Activated CD8-positive, alpha-beta memory T cell treated with anti-CD3 and anti-CD28 coated beads for 4 hours (primary cell): ENCODE measurements at places on chromosomes 1 and 21.

DNA sequence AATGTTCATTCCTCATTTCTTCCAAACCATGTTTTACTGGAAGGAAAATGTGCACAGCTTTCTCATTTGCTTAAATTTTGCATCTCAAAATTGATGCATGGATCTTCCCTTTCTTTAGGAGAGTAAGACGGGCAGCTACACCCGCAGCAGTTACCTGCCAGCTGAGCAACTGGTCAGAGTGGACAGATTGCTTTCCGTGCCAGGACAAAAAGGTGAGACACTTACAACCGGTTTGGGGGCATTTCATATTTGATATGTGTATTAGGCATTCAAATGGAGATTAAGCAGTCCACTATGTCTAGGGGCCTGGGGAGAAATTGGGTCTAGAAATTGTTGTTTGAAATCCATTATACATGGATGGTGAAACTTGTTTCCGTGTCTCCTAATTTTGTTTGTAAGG, 12.9 kb downstream of the C8A start:
- DNase-seq = no peak

DNA sequence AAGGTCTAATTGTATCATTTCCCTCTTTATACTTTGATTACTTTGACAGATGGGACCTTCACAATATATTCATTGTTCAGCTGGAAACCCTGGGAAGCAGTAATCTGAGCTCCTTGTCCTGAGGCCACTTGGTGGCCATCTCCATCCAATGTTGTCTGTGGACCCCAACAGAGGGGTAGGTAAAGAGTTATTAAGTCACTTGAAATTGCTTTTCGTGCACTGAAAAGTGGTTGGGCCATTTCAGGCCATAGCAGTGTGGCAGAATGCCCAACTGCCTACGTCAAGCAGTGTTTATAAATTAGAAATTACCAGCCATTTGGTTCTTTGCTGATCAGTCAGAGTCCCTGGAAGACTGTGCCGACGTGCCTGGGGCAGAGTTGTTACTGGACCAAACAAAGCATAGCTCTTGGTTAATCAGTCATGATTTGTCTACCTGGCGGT, 308.3 kb upstream of the USP25 start:
- DNase-seq = no peak

DNA sequence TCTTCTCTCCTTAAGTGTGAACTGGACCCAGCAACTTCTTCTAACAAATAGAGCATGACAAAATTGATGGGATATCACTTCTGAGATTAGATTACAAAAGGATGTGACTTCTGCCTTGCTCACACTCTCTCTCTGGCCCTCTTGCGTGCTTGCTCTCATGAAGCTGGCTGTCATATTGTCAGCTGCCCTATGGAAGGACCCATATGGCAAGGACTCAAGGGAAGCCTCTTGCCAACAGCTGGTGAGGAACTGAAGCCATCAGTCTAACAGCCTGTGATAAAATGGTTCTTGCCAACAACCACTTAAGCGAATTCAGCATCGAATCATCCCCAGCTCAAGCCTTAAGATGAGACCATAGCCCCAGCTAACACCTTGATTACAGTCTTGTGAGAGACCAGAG, 4.8 kb upstream of the TLR5 start:
- no peak for DNase-seq

DNA sequence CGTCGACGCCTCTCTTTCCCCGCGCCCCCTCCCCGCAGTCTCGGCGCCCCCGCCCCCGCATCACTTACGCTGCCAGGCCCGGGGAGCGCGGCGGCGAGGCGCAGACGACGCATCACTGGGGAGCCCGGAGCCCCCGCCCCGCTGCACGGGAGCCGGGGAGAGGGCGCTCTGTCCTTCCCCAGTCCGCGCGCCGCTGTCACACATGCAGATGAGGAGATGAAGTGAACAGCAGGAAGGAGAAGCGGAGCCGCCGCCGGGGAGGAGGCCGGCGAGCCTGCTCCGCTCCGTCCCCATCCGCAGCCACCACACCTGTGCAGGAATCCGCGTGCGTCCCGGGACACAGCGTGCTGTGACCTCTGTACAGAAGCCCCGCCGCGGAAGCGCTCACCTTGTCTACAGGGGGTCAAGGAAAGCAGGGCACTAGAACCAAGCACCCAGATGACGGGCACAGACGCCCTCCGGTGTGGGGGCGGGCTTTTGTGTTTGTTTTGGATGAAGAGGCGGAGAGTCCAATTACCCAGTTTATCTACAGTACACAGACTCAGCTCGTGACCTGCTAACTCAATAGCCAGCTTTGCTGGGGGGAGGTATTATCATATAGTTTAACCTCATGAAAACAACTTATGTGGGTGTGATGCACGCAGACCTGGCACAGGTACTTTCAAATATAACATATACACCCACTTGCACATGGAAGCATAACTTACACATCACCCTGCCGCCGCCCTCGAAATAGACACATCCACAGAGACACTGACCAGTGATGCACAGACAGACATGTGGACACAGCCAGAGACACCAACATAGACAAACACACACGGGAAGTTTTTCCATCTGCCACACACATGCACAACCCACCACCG, 12.4 kb downstream of the KLHDC8A start:
- peak; percentile 26 for DNase-seq

- DNase-seq = no peak
Measured at GRCh38 chr1:81799939-81800694, 617 bp upstream of the ADGRL2 start.

GRCh38 chr1:71498542-71498941, 417.7 kb upstream of the ZRANB2 start:
- no peak for DNase-seq

DNA sequence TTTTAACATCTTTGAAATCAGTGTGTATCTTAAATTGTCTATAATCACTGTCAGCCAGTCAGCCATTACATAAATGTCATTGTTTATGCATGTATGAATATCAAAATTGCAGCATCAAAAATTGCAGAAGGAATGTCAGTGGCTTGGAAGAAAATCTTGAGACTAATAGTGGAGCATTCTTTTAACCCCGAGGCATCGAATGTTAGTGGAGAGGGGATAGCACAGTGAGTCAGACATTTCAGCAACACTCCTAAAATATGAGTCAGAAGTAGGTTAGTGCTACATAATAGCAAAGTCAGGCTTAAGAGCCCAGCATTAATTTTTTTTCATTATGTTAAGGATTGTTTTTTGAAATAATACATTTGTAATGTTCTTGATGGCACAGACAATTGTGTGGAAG, 45.5 kb downstream of the SNRPE start:
- no peak for DNase-seq

- DNase-seq = no peak
Measured at GRCh38 chr1:95042286-95042685, 30.5 kb downstream of the ALG14 start.

GRCh38 chr1:28966617-28967016, 52.2 kb downstream of the EPB41 start:
- no peak for DNase-seq

- DNase-seq = no peak
Measured at GRCh38 chr1:190129366-190129765, 348.3 kb downstream of the BRINP3 start.

- DNase-seq = no peak
Measured at GRCh38 chr1:15678578-15678977, 5.5 kb upstream of the PLEKHM2 start.

DNA sequence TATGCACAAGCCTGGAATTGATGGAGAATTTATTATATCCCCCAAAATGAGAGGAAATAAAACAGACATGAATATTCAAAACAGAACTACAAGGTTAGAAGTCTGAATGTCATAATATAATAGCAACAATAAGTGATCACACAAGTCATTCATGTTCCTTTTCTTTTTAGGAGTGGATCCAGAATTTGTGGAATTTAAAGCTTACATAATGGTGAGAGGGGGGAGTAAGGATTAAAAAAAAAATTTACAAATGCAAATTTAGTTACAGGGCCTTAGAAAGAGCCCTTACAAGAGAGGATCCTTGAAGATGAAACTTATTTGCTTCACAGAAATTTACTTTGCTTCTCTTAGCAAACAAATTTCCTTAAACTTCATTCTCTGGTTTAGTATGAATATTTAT, 716.1 kb upstream of the CXADR start:
- DNase-seq = no peak

- DNase-seq = no peak
Measured at GRCh38 chr1:163300568-163300967, 21.2 kb upstream of the NUF2 start.

- DNase-seq = no peak
Measured at GRCh38 chr1:211910913-211911485, 80.4 kb upstream of the LPGAT1 start.

DNA sequence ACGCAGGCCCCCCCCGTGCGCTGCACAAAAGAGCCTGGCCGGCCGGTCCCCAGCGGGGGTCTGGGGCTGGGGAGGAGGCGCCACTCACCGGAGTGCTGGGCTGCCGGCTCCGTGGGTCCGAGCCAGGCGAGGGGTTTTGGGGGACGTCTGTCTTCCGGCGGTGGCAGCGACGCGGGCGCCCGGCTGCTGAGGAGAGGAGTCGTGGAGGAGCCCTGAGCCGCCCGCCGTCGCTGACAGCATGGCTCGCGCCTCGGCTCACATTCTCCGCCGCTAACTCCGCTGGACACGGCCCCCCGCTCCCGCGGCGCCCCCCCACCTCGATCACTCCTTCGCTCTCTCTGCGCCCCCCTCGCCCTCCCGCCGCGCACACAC, 649 bp downstream of the AHDC1 start:
- DNase-seq = no peak

DNA sequence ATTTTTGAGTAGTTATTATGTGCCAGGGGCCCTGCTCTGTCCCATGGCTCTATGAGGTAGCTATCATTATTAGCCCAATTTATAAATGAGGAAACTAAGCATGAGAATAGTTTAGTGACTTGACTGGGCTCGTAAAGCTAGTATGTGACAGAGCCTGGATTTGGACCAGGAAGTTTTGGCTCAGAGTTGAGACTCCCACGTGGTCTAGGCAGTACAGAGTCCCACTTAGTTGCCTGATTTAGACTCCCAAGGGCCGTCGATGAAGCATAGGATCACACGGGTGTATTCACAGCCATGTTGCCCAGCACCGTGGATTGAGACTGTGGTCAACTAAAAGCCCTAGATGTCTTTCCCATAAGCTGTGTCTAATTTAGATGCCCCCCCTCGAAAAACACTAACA, 81.7 kb downstream of the DDX20 start:
- DNase-seq = no peak

DNA sequence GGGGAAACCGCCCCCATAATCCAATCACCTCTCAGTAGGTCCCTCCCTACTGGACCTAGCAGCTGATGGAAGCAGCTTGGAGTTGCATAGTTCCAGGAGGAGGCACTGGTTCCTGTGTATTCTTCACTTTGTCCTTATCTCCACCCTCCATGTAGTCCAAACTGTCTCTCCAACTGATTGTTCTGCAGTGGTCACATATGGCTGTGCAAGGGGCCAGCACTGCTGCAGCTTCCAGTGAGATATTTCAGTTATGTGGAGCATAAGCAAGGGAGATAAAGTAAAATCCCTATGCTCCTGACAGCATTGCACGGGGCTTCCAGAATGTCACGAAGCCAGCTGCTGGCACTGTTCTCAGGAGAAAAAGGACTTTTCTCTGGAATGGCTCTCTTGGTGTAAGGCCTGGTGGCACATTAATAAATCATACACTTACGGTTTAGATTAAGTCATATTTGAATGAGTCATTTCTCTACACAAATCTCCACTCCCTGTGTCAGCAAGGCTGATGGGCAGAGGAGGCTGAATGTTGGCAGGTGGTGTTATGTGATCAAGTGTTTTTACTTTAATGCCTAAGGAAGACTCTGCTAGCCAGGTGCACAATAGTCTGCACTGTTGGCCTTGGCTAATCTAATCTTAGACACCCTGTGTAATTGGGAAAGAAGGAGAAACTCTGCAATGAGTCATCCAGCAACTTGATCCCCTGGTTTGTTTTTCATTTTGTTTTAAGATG, 93.4 kb downstream of the KCNK1 start:
- no peak for DNase-seq

DNA sequence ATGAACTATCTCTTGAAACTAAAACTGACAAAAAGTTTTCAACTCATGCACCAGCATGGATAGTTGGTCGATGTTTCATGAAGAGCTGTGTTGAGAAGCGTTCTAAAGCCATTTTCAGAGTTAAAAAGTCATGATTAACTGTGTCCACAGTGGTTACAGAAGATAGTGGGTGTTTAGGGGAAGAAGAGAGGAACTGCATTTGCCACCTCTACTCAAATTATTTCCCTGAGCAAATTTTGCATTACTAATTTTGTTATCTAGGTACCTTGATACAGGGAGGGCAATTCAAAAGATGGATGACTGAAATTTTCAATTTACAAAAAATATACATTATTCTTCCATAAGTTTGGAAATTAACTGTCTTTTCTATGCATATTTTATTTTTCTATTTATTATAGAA, 15.5 kb downstream of the SAMSN1 start:
- DNase-seq = no peak

DNA sequence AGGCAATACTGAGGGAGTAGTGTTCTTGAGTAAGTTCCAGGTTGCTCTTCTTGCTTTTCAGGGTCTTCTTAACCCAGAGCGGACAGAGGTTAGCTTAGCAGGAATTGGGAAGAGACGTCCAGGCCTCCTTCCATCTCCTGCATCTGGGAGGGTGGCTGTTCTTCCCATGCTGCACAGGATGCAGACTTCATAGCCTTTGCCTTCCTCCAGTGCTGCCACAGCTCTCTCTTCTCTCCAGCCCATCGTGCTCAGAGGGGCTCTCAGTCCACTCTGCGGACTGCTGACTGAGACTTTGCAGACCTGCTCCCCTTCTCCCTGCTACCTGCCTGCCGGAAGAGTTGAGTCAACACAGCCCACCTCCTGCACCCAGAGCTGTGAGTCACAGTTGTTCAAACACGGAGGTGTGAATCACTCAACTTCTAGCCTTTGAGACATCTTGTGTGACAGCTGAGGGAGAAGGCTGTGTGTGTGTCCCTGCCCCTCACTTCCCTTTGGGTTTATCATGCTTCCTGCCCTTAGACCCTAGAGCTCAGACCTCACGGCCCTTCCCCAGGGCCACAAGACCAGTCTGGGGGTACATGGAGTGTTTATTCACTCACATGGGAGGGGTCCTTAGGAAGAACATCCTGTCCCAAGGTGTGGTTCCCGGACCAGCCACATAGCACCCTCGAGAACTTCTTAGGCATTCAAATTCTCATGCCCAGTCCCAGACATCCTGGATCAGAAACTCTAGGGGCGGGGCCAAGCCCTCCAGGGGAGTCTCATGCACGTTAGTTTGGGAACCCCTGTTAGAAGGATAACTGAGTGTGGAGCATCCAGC, 158.3 kb upstream of the CACNA1E start:
- DNase-seq = peak; percentile 41
